Gastrocnemius medialis (tissue), 4 donors: ENCODE measurements at places on chromosomes 5 and 9. TPM values are rescaled to one million over a fixed set of nuclear protein-coding genes. Genes with fewer than 3 reads are reported as not detected.

- H3K36me3 ChIP-seq, result no peaks in the 10 kb centered on the region
- no peak for DNase-seq
- no peak overlapping the region for H3K27ac ChIP-seq
- H3K4me1 ChIP-seq, result no peaks in the 10 kb centered on the region
Observed at GRCh38 chr9:93859431-93860215, 95.5 kb downstream of the BARX1 start.

GRCh38 chr9:137156567-137157375 lies 13.1 kb downstream of the LRRC26 start:
- no peaks in the 10 kb centered on the region for H3K36me3 ChIP-seq
- no peak for DNase-seq
- H3K27me3 ChIP-seq, result peaks cover 56% of the 10 kb centered on the region
- H3K4me3 ChIP-seq, result no peak overlapping the region
- H3K27ac ChIP-seq, result no peak overlapping the region

DNA sequence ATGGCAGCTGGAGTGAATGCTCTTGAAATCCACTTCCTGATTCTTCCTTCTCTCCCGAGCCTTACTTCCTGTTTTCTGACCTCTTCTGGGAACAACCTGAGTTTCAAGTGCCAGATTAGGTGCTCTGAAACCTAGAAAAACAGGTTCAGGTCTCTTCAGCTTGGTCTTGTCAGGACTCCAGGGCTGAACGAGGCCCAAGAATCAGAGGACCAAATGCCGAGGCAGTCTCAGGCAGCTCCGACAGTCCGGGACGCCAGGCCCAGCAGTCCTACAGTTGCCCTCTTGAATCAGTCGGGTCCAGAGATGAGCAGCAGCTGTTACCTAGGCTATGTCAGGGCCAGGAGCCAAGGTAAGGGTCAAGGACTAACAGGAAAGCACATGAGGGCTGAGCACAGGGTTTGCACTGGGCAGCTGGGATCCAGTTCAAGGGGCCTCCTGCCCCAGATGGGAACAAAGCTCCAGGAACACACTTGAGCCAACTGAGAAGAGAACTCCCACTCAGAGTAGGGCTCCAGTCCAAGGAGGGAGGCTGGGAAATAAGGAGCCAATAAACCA lies 38.3 kb upstream of the ADRA1B start:
- DNase-seq, result no peak
- H3K4me3 ChIP-seq, result no peak overlapping the region
- H3K27me3 ChIP-seq, result no peaks in the 10 kb centered on the region
- H3K36me3 ChIP-seq, result no peaks in the 10 kb centered on the region

DNA sequence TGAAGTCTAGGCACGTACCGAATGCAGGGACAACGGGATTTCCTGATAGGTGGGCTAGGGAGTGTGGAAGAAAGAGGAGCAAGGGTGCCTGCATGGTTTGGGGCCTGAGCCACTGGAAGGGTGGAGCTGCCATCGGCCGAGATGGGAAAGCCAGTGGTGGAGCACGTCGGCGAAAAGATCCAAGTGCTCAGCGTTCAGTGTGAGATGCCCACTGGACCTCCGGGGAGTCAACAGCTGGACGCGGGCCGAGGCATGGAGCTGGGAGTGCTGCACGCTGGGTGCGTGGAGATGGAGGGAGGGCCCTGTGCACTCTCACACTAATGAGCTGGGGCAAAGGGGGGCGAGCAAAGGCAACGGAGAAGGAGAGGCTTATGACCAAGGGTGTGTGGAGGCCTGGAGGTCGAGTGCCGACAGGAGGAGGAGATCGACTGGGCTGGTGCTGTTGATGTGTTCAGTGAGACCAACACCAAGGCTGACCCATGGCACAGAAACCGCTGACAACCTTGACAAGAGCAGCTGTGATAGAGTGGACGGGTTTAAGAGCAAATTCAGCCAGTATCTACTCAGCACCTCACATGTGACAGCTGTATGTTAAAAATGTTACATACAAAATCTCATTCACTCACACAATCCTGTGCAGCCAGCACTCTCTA lies 85.7 kb downstream of the STK10 start:
- H3K4me1 ChIP-seq, result peaks cover 10% of the 10 kb centered on the region
- no peaks in the 10 kb centered on the region for H3K36me3 ChIP-seq
- H3K27ac ChIP-seq, result no peak overlapping the region
- no peaks in the 10 kb centered on the region for H3K27me3 ChIP-seq
- no peak for DNase-seq

GRCh38 chr9:106626936-106627335 lies 236.0 kb upstream of the ZNF462 start:
- no peak for DNase-seq
- H3K27me3 ChIP-seq, result no peaks in the 10 kb centered on the region
- H3K4me1 ChIP-seq, result no peaks in the 10 kb centered on the region

- H3K4me3 ChIP-seq, result no peak overlapping the region
- H3K4me1 ChIP-seq, result peaks cover 61% of the 10 kb centered on the region
- peak overlapping the region; percentile 26 for H3K27ac ChIP-seq
Observed at GRCh38 chr5:42600441-42600840, 156.2 kb upstream of the CCDC152 start.

WNK2 gene
- 43.0 TPM for total RNA-seq

CATSPER3 gene
- total RNA-seq, result 1.9 TPM

CARD6 gene
- 3.6 TPM for total RNA-seq

TCF7 gene
- total RNA-seq, result 0.49 TPM
